ENCODE measurements at places on chromosomes 4 and X.
A peak's percentile ranks its signal among the peaks of the same experiment; 100 is the strongest.

DNA sequence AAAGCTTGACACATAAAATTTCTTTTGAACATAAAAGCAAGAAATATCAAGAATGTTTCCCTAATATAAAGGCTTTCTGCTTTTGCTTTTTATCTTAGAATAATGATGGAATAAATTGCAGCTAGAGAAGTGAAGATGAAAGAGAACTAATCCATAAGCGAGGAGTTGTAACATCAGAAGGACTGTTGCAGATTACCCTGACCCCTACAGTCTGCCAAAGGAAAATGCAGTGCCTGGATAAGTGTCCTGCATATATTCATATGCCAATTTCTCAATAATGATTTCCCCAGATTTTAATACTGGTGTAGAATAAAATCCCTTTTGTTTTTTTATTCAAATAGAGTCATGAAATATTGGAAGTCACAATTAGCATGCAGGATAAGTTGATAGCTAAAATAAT is 115.9 kb downstream of the MAGEC2 start:
- peak; percentile 2 for DNase-seq

DNA sequence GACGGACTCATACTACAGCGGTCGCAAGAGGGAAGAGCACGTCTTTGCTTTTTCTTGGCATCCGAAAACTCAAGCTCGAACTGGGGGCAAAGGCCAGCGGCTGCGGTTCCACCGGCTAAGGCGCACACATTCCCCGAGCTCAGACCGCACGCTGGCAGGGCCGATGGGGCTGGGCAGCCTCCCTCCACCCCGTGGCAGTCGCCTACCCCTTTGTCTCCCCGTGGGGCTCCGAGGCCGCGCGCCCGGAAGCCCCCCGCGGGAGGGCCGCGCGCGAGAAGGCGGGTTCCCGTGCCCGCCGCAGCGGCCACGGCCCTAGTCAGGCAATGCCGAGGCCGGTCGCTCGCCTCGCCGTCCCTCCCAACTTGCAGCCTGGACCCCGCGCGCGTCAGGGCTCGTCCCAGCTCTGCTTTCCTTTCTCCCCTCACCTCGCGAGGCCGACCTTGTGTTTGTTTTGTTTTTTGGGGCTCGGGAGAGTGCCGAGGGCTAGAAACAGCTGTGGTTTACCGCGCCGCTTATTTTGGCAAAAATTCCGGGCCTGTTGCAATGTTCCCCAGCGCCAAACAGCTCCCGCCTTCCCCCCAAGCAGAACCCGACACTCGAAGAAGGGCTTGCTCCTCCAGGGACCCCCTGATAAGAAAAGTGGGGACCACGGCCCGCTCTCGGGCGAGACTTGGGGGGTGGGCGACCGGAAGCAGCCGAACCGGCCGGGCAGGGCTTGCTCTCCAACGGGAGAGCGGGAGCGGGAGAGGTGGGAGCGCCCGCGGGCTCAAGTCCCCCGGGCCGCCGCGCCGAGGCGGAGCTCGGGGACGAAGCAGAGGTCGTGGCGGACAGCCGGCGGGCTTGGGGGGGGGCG is 561 bp upstream of the N4BP2 start:
- DNase-seq = peak; percentile 83

DNA sequence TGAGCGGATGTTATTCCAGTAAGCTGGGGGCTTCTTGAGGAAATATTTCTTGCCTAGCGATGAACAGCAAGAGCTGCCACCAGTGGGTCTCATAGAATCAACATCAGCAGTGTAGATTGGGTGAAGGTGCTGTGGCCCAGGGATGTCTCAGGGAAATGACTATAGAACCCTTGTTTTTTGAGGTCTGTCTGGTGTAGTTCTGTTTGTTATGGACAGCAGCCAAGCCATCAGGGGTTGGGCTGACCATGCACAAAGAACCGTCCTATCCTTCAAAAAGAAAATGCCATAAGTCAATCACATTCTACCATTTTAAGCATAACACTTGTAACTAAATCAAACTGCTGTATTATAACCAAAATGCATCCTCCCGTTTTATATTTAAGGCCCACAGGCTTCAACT is 17.3 kb upstream of the C1GALT1C1 start:
- DNase-seq = no peak

DNA sequence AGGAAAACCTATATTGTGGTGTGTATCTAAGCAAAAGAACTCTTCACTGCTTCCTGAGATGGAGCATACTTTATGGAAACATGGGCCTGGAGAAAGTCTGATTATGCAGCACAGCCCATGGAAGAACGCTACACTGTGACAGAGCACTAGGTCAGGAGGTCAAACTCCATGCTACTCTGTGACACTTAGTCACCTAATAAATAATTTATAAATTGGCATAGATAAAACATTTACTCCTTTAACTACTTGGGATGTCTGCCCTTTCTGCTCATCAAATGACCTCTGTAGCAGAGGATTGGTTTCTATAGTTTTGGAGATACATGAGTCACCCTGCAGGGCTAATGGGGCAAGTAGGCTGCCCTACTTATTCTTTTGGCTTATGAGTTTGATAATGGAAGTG is 134.7 kb upstream of the BANK1 start:
- no peak for DNase-seq

DNA sequence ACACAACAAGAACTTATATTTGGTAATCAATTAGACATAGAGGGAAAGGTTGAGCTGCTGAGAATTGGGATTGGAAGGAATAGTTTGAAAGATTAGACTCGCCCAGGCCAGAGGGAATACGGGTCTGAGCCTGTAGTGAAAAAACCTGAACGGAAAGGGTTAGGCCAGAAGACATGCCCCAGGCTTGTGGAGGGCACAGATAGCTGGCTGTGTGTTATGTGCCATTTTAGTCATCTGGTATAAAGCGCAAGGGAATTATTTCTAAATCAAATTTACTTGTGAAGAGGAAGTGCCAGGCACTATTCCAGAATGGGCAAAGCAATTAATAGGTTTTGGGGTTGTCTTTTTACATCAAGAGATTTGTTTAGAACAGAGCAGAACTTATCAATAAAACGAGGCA is 187.5 kb upstream of the ANKRD50 start:
- DNase-seq = no peak

DNA sequence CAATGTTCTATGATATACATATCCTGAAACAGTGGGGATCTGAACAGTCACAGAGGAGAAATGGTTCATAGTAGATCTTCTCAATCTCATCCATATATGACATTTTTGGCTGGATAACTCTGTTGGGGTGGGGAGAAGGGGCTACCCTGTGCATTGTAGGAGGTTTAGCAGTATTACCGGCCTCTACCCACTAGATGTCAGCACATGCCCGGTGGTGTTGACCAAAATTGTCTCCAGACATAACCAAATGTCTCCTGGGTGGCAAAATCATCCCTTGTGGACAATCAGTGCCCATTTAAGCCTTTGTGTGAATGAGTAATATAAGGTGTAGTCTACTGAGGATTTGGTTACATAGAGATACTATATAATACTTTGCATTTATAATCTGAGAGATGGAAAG is 89.9 kb downstream of the PLS3 start:
- DNase-seq = peak; percentile 60

DNA sequence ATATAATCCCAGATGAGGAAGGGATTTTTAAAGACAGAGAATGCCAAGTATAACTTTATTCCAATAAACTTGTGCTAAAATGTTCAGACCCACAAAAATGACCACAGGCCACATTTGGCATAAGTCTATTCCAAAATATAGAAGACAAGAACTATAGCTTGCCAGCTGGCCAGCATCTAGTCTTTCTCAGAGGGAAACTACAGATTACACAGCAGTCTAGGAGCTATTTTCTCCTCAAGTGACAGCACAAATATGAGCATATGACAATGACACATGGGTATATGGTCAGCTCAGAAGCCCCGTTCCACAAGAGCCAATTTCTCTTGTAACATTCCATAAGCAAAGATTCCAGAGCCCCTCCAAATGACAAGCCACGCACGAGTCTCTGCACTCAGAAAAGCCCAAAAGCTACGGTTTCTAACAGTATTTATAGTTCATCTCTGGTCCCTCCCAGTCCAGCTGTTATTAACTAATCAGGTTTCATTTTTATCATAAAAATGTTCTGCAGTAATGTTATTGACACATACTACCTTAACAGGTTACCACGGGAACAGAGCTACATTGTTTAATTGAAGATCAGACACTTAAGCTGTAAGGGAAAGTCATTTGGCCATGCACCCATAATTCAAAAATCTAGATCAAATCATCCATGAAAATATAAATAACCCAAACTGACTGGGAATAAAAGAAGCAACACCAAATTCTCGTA is 70.3 kb downstream of the RAB28 start:
- no peak for DNase-seq

DNA sequence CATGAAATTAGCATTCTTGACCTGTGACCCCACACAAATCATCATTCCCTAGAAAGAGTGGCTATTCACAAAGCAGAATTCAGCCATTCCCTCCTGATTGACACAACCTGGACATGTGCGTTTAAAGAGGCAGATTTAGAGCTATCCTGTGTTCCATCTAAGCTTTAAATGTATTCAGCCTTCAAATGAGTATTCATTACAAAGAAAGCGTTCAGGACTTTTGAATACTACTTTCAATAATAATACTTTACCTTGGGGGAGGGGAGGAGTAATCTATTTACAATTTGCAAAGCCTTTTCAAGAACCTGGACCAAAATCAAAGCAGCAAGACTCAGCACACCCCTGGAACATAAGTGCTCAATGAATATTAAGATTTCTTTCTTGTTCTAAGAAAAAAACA is 22.5 kb upstream of the GPC4 start:
- DNase-seq = no peak

GRCh38 chr4:99301376-99302164 is 10.8 kb upstream of the ADH1A start:
- peak; percentile 19 for DNase-seq

- DNase-seq = no peak
Measured at GRCh38 chr4:159463235-159463634, 360.4 kb downstream of the RAPGEF2 start.
